ENCODE measurements at places on chromosomes 6 and 20.

DNA sequence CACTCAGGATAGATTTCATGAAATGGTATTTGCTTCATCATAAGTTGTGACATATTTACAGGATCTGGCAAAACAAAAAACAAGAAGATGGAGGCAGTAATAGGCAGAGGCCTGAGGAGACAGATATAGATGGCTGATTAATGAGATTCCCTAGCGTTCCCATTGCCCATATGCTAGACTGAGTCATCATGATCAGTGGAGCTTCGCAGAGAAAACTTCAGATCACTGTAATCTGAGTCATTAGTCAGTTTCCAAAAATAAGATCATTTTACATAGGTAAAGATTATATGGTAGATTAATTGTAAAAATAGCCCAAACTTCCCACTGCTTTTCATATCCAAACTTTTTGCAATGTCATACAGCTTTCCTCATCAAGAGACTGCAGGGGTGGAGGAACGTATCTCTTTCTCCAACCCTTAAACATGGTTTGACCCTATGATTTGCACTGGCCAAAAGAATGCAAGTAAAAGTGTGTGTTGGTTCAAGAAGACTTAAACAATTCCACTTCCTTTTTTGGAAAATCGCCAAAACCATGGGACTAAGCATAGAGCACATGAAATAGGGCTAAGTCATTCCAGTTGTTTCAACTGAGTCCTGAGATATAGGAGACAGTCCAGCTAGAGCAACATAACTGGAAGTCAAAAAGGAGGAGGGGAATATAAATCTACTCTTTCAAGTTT lies 626.0 kb downstream of the RNF144B start:
- no peak for DNase-seq

- DNase-seq: no peak
Measured at GRCh38 chr6:5219011-5219691, 41.6 kb downstream of the LYRM4 start.

GRCh38 chr6:140185991-140186390 lies 811.5 kb upstream of the CITED2 start:
- no peak for DNase-seq

DNA sequence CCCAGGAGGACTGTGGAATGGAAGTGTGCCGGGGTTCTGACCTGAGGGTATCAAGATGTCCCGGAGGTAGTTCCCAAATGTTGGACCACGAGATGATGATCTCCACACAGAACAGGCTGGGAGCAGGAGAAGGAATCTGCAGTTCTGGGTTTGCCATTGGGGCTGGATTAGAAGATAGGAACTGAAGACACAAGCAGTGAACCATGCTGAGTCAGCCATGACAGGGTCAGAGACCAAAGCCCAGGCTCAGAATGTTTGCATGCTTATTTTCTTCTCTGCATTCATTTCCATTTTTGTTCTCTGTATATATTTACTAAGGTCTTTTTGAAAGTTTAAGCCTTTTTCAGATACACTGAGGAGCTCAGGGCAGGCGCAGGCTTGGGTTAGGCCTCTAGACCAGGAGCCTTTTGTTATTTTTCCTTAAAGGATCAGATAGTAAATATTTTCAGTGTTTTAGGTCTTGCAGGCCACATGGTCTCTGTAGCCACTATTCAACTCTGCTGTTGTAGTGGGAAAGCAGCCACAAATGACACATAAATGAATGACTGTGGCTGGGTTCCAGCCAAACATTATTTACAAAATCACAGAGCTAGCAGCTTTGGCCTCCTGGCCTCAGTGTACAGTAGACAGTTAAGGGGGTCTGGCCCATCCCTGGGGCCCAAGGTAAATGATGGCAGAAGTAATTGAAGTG lies 28.5 kb downstream of the SLC35D3 start:
- DNase-seq: no peak

GRCh38 chr20:17533396-17533795 lies 2.2 kb upstream of the BFSP1 start:
- no peak for DNase-seq
